ENCODE measurements at places on chromosomes 5 and 9.

DNA sequence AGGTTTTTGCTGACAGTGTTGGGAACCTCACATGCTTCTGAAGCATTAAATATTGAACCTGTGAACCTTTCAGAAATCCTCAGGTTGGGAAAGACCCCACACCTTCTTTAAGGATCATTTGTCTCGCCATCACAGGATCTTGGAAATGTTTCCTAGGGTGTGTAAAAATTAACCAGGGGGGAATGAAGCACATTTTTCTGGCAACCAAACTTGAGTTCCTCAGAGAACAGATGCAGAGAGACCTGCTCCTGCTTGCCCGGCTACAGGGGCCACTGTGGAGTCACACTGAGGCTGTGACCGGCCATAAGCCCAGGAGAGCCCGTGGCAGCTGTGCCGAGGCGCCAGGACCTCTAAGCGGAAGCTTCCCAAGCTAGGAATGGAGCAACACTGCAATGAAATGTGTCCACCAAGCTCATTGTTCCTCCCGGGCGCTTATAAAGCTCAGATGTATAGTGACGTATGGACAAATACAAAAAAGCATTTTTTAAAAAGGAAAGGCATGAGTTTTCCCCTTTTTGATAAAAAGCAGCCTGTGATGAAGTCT lies 7.7 kb downstream of the CXCL14 start:
- DNase-seq = no peak

GRCh38 chr5:56668996-56669395 lies 146.4 kb upstream of the MAP3K1 start:
- no peak for DNase-seq

- DNase-seq = no peak
Measured at GRCh38 chr5:31854181-31855133, 215.5 kb downstream of the PDZD2 start.

DNA sequence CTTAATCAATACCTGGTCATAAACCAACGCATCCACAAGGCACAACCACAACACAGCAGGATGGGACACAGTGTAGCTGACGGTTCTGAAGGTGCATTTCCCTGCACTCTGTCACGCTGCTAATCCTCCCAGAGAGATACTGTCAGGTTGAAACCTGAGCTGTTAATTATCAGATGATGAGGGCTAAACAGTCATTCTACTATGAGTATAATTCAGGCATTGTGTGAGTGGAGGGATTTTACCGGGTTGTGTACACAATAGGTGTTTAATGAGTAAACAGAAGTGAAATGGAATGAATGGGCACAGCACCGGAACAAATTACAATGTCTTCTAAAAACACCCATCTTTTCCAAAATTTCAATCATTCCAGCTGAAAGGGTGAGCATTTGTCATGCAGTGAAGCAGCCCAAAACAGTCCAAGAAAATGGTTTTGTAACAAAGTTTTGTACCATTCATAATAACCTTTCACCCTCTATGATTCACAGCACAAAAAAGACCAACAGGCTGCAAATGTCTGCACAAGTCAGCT lies 71.5 kb downstream of the ABCA1 start:
- no peak for DNase-seq

DNA sequence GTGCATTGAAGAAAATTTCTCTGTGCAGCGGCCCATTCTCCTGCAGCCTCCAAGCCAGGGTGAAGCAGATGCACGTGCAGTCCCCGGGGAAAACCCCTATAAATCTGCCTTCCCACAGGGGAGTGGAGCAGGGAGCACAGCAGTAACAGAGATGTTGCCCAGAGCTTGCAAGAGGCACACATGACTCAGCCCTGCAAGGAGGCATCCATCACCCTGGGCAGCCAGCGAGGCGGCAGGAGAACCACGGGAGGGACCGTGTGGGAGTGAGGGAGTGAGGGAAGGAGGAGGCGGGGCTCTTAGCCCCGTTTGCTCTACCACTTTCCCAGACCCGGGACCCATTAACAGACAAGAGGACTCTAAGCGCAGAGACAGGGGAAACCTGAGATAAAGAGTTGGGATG lies 96.2 kb upstream of the ARAP3 start:
- no peak for DNase-seq

GRCh38 chr9:20243841-20244240 lies 378.5 kb downstream of the MLLT3 start:
- DNase-seq = no peak

DNA sequence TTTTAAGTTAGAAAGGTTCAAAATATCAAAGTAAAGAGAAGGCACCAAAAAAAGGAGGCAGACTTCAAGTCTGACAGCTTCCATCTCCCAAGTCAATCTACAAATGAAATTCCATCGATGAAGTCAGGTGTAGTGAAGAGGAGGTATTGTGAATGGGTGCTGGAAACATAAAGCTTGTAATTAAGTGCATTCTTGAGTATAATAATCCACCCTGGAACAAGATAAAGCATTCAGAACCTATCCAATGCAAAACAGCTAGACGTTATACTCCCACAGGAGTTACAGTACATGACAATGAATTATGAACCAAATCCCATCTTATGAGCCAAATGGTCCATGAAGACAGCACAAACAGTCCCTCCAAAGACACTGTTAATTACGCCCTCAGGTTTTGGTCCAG lies 22.3 kb downstream of the BNC2 start:
- DNase-seq = no peak

GRCh38 chr5:5231576-5231975 lies 91.4 kb downstream of the ADAMTS16 start:
- DNase-seq = no peak

GRCh38 chr5:155983954-155984353 lies 343.0 kb upstream of the SGCD start:
- no peak for DNase-seq

DNA sequence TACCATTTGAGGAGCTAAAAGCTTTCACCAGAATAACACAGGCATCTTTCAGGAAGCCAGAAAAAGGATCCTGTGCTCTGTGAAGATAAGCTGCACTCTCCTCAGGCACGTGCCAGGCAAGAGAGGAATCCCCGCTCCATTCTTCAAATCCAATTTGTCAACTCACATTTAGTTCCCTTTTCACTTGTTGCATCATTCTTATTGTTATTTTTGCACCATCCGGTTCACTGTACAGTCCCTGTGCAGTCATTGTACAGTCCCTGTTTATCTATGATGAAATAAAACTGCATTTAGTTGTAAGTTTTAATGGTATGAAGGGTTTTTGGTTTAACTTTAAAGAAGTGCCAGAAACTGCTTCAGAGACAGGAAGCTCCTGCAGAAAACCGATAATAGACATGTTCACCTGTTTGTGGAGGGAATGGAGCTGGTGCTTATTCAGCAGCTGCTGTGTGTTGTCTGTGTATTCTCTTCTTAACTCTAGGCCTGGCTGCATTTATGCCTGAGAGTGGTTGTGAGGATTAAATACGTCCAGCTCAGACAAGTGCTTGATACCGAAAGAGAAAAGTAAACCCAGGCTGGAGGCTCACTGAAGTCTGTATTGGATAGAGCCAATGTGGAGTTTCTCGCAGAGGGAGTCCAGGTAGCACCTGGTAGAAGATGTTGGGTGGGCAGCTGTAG lies 22.4 kb downstream of the IFNW1 start:
- no peak for DNase-seq

- no peak for DNase-seq
Measured at GRCh38 chr5:50867140-50867539, 200.7 kb downstream of the PARP8 start.

GRCh38 chr9:112774006-112774996 lies 23.7 kb downstream of the SNX30 start:
- DNase-seq = no peak

DNA sequence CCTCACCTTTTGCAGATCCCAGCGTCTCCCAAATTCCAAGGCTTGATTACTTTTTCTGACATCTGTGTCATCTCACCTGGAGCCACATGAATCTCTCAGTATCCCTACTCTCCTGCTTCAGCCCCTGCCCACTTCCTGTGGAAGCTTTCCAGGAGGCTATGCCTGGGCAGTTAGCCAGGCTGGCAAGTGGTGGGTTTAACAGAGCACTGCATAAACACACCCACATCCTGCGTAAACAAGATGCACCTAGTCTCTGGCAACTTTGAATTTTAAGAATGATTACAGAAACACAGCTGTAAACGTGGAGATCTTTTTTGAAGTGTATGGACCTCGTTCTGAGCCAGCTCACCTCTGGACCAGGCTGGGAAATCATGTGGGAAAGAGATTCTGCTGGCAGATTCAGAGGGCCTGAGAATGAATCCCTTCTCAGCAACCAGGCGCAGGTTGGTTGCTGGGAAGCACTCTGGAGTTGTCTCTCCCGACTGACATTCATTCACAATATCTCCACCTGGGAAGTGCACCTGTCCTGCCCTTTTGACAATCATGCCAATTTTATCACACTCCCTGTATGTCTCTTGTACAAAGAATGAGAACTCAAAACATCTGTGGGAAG lies 55.7 kb upstream of the FANCC start:
- DNase-seq = no peak

DNA sequence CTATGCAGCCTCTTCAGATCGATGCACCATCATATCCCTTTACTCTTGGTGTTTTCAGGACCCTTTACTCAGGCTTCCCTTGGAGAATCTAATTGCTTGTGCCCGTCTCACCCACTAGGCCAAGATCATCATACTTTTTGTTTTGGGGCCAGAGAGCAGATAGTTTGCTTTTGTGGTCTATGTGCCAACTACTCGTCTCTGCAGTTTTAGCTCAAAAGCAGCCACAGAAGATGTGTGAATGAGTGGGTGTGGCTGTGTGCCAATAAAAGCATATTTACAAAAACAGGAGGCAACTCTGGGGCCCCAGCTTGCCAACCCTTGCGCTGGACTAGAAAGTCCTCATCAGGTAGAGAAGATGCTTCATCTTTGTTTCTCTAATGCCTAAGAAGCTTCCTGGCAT lies 216.8 kb downstream of the SEMA5A start:
- DNase-seq = no peak

DNA sequence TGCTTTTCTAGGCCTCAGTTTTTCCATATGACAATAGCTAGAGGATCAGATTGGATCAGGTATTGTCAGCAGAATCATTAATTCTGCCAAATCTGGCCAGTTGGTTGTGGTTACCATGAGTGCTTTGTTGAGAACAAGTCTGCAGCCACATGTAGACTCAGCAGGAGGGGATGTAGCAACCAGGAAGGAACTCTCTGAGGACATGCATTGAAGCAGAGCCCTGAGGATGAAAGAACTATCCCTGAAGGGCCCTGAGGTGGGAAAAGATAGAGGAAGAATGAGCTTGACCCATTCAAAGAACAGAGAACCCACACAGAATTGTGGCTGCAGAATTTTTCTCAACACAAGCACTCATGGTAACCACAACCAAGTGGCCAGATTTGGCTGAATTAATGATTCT lies 60.1 kb upstream of the AFAP1L1 start:
- no peak for DNase-seq

- no peak for DNase-seq
Measured at GRCh38 chr9:134571946-134572917, 69.4 kb upstream of the COL5A1 start.

DNA sequence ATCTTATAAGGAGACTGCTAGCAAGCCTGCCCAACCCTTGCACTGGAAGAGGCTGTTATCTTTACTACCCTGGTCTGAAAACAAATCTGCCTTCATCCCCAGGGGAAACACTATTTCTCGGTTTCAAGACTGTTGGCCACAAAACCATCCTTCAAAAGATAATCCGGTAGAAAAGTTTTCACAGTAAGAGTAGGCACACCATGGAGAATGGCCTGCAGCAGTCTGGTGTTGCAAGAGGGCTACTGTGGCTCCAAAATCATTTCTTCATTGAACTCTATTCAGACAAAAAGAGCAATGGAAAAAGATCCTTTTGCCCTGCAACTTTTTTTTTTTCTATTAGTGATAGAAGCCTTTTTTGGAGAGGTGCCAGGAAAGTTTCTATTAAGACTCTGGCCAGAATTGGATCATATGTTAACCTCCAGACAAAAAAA lies 163.9 kb downstream of the ARHGEF28 start:
- no peak for DNase-seq

DNA sequence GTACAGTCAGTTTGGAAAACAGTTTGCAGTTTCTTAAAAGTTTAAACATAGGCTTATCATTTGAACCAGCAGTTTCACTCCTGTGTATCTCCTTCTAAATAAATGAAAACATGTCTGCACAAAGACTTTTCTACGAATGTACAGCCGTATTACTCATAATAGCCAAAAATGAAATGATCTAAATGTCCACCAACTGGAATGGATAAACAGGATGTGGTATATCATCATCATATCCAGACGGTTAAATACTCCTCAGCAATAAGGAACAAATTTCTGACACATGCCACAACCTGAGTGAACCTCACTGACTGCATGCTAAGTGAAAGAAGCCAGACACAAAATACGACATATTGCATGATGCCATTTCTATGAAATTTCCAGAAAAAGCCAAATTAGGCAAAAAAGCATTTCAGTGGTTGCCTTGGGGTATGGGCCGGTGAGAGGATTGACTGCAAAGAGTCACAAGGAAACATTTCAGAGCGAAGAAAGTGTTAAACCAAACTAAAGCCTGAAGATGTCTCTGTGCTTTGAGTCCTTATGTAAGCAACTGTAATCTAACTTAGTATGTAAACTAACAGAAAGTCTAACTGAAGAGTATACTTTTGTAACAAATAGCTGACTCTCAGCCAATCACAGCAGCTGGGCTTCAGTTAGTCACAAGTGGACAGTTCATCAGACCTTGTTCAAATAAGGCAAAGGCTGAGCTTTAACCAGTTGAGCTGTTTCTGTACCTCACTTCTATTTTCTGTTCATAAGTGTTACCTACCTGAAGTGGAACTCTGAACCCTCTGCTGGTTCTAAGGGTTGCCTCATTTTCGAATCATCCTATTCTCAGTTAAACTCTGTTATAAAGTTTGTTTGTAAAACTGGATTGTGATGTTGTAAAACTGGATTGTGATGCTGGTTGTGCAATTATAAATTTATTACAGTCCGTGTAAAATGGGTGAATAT lies 65.2 kb downstream of the TRIO start:
- DNase-seq = no peak

DNA sequence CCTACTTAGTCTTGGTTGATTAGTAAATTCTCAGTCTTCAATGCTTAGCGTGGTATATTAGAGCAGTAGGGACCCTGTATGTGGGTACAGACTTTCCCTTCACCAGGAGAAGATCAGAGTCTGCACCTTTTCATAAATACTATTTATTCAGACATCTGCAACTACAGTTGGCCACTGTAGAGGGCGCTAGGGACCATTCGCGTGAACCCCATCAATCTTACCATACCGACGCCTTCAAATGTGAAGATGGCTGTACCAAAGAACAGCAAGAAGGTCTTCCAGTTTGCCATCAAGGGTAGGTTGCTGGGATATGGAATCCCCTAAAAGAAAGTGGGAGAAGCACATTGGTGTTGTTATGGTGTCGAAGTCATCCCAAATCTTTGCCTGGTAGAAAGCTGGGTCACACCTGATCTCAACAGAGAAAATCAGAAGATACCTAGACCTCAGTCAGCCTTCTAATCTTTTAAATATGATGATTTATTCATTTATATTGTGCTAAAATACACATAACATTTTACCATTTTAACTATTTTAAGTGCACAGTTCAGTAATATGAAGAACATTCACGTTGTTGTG lies 19.1 kb downstream of the SLC36A3 start:
- no peak for DNase-seq

DNA sequence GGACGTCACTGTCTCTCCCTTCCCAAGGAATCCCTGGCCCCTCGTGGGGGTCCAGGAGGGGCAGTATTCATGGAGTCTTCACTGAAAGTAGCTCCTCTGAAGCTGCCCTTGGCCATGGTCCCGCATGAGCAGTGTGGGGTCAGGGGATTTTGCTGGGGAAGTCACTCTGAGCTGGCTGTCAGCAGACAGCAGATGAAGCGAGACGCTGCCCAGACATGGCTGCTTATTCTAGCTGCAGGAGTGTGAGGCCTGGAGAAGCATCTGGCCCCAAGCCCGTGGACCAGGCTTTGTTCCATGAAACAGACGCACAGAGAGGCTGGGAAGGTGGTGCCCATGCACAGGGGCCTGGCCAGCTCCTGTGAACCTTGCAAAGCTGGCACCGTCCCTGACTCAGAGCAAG lies 21.5 kb upstream of the ASS1 start:
- no peak for DNase-seq

All from activated CD4-positive, CD25-positive, alpha-beta regulatory T cell (primary cell).